ENCODE measurements at places on chromosomes 13 and 19.

DNA sequence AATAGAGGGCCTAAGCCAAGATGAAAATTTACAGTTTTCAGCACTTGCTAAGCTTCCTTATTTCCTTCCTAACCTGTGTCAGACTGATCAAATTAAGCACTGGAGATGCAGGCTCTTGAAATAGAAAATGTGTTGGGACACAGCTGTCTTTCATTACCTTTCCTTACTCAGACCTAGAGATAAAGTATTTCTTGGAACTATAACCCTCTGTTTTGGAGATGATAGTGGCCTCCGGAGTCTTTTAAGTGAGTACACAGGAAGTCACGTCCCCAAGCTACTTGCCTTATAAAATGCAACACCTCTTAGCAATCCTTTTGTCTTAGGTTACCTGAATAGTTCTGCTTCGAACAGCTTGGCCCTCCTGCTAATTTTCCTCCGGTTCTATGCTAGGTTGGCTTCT lies 12.4 kb upstream of the AKAP11 start:
- no peak for DNase-seq

- peak; percentile 3 for DNase-seq
These were observed 121.0 kb downstream of the MRPL57 start for GRCh38 chr13:21297447-21297846.

DNA sequence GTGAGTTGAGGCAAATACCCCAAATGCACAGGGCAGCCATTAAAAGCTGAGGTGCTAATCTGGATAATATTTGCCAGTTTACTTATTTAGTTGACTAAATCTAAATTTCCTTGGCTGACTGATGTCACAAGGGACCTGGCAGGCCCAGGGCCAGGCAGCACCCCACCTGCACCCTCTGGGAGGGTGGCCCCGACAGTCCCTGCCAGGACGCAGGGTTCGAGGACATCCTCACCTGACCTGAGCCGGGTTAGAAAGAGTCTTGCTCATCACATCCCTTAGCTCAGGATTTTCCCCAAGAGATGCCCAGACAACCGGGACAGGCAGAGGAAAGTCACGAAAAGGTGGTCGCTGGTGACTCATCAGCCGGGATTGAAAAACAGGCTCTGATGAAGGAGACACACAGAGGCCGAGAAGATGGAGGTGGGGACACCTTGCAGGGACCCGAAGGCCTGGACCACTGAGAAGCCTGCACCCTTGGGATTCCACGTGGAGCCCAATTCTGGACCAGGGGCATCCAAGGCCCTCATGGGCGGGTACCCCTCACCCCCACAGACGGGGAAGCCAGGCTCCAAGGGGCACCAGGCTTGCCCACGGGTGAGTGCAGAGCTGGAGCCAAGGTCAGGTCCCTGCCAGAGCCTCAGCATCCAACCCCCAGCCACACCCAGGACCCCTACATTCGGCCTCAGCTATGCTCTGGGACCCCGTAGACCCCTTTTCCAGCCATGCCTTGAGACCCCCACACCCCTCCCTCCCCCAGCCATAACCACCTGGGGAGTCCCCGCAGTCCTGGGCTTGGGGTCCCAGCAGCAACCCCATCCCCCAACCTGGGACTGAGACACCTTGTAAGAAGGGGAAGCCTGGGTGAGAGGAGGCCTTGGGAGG lies 103.2 kb downstream of the SOX1 start:
- DNase-seq = no peak

- peak; percentile 91 for DNase-seq
These were observed 27.7 kb downstream of the ZNF844 start for GRCh38 chr19:12092065-12092867.

DNA sequence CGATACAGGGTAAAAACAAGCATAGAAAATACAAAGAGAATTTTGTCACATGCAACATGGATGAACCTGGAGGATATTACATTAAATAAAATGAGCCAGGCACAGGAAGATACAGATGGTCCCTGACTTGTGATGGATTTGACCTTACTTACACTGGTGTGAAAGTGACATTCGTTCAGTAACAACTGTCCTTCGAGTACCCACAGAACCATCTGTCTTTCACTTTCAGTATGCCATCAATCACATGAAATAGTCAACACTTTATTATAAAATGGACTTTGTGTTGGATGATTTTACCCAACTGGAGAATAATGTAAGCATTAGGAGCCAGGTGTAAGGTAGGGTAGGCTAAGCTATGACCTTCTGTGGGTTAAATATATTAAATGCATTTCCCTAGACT lies 51.5 kb downstream of the ZNF787 start:
- no peak for DNase-seq

DNA sequence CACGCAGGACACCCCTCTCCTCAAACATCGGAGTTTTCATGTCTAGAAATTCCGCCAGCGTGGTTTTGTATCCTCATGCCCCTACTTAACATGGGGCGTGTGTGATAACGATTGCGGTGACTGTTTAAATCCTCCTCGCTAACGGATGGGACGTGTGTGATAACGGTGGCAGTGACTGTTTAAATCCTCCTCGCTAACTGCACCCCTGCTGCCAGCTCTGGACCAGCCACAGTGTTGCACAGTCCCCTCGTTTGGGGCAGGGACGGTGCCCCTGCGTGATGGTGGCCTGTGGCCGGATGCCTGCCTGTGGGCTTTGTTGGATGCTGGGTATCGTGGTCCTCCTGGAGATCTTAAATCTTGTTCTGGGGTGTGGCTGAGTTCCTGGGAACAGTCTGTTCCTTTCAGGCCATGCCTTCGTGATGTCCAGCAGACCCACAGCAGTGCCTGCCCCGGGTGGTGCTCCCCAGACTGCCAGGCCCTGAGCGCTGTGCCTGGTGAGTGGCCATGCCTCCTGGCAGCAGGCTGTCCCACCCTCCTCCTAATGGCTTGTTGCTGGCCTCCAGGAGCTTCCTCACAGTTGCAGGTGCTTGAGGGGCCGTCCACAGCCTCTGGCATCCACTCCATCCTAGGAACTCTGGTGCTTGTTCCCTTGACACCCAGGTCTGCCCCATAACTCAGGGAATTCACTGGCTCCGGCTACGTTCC lies 122.5 kb upstream of the MCF2L start:
- DNase-seq = no peak

All from right lung (tissue), 10 donors.